ENCODE measurements at places on chromosomes 3 and 15.

DNA sequence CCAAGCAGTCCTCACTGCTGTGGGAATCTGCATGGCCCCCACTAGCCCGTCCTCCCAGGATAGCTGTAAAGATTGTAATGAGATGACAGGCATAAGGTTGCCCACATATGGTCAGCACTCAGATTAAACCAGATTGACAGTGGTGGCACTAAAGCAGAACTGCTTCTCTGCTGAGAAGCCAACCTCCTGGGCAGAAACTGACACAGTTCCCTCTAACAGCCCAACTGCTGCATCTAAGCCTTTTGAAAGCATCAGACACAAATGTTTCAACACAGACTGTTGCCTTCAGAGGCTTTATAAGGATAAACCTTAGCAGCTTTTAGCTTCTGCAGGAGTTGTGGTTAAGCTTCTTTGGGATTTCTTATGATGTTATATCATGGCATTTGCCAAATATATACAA, 13.0 kb downstream of the DCLK3 start:
- DNase-seq, result no peak

- no peak for DNase-seq
Measured at GRCh38 chr15:49918121-49918520, 200.9 kb downstream of the ATP8B4 start.

GRCh38 chr3:68936856-68937255, 4.5 kb upstream of the TAFA4 start:
- DNase-seq, result no peak

- DNase-seq, result no peak
Measured at GRCh38 chr15:60957111-60957510, 272.0 kb downstream of the RORA start.

DNA sequence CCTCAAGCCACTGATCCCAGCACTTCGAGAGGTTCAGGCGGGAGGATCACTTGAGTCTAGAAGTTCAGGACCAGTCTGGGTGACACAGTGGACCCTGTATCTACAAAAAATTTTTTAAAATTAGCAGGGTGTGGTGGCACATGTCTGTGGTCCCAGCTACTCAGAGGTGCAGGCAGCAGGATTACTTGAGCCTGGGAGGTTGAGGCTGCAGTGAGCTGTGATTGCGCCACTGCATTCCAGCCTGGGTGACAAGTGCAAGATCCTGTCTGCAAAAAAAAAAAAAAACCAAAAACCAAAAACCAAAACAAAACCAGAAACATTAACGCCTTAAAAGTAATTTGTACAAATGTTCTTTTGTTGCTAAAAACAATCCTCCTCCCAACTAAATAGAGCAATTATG, 27.9 kb upstream of the SLC12A8 start:
- DNase-seq, result no peak

- no peak for DNase-seq
Measured at GRCh38 chr15:99564221-99565048, 1.3 kb upstream of the MEF2A start.

GRCh38 chr3:147411238-147411814, 2.2 kb downstream of the ZIC1 start:
- no peak for DNase-seq

DNA sequence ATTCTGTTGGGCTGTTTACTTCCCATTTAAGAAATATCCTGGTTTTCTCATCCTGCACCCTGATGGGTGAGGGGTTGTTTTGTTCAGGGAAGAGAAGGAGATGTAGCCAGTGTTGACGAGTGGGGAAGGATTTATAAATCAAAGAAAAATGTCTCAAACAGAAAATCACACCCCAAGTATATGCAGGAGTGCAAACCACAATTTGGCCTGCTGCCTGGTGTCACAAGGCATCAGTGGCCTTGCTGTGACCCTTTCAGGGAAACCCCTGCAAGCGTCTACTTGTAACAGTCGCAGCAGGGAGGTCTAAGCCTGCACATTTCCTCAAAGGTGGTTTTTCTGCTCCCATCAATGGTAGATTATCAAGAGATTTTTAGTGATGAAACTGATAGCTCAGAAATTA, 132.6 kb upstream of the LRRN1 start:
- DNase-seq, result no peak

DNA sequence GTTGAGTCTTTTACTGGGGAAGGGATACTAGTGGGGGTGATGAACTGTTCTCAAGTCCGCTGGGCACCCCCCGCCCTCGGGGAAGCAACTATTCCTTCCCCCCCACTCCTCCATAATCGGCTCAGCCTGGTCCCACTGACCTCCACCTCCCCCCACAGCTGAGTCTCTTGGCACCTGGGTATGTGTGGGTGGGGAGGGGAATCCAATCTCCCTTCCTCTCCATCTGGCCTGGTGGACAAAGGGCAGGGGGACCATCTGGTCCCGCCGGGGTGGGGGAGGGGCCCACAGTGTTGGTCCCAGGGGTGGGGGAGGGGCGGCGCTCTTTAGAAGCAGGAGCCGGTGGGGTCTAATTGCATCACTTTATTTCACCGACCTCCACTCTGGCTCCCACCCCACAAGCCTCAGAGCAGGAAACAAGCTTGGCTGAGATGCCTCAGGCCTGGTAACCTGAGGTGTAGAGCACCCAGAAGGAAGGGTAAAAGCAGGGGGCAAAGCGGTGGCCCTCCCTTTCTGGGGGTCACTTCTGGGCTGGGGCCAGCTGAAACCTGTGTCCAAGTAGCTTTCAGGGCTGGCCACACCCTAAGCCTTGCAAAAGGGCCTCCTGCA, 1.0 kb upstream of the PCBP4 start:
- DNase-seq, result no peak

DNA sequence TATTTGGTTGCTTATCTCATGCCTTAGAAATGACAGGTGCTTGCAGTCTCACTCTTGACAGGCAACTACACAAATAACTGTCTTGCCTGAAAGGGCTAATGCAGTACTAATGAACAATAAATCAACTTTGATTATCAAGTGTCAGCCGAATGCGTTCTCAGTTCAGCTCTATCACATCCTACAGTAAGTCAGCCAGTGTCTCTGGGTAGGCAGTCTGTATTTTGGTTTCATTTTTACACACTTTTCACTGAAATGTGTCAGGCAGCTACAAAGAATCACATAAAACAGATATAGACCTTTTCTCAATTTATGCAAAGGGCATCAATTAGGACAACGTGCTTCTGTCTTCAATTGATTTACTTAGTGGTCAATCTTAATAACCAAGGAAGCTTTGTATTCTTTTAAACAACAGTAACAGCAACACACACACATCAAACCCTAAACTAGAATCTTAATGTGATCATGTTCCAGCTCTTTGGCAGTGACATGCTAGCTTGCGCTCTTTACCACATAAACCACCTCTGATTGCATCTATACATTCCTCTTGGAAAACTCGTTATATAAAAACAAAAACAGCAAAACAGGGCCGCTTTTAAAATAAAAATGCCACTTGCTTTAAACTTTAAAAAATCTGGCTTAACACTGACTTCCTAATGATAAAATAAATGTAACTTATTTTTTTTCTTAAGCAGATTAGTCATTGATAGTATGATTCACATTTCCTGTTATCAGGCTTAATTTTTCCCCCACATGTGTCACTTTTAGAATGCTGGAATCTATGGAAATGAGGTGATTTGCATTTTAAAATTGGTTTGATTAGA, 520.4 kb downstream of the FOXP1 start:
- no peak for DNase-seq

DNA sequence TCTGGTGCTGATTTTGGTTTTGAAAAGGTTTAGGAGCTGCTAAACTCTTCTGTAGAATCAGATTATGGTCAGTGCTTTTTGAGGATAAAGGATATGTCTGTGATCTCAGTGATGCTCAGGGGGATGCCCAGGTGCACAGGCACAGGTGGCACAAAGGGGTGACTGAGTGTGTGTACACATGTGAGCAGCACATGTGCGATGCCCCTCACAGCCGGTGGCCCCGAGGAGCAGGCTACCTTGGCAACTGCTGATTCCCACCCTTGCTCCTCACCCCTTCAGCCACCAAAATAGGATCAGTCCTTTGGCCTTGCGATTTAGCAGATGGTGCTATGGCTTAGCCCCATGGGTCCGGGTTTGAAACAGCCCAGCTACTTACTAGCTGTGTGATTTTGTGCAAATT, 51.1 kb downstream of the POMGNT2 start:
- no peak for DNase-seq

GRCh38 chr15:48435321-48435720, 104.1 kb downstream of the DUT start:
- DNase-seq, result no peak

DNA sequence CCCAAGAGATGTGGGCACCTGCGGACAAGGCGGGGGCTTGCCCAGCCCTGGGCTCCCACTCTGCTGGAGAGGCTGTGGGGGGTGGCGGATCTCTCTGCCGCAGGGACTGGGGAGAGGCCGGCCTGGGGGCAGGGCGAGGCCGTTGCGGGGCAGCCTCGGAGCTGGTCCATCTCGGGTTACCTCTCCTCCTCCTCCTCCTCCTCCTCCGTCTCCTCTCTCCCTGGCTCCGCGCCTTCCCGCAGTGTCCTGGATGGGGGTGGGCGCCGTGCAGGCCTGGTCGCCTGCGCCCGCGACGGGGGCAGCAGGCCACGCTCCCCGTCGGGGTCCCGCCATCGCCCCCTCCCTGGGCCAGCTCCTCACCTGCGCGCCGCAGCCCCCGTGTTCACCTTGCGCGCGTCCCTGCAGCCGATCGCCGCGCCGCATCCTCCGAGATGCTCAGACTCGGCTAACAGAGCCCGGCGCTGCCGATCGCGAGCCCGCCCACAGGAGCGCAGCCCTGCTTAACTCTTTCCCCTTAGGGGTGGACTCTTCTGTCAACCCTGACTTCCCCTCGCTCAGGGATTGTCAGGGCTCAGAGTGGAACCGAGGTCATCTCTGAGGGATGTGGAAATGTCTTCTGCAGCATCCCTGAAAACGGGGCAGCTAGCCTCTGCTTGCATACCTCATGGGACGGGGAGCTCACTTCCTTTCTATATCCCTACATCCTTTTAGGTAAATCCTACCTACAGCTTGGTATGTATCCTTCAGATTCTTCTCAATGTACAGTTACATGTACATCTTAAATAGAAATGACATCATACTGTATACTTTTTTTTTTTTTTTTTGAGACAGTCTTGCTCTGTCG, at the start of gene PRRT3:
TSS of gene PRRT3 (minus strand) at position 447 of the 844 bp plus-strand sequence. CDS start 2,293 bp downstream, outside the sequence.
- no peak for DNase-seq

DNA sequence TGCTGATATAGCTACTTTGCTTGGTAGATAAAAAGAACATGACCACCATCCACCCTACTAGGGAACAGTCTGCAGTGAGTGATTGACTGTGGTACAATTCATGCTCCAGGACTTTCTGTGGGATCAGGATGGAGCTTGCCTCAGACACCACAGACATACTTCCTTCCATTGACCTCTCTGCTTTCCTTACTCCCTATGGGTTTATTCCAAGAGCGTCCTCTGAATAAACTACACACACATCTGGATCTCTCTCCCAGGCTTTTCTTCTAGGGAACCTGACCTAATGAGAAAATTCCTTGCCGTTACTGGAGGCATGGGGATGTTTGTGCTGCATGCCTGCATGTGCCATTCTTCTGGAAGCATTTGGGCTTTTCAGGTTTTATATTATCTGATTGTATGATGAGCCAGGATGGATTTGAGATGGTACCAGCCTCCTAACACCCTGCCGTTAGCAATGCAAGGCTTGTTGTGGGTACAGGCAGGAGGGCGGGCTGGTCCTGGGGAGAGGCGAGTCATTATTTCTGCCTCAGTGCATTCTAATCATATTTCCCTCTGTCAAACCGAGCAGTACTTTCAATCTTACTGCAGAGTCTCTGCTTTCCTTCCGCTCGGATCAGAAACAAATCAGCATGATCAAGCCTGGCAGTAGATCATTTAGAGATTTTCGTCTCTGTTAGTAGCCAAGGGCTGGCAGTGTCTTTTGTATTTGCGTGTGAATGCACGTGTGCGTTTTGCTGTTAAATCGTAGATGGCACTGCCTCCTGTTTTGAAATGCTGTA, 279.2 kb downstream of the PDCD6IP start:
- DNase-seq, result no peak

DNA sequence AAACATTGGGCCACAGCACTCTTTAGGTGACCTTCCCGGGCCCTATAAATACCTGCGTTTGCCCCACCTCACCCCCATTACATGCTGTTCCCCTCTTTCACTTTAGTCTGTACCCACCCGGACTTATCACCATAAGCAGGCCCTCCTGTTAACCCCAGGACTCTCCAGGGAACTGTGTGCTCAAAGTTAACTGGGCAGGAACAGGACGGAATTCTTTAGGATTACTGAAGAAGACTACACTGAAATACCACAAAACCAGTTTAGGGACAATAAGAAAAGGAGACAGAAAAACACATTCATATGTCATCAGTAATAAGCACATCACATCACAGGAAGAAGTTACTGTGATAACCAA, 45.5 kb downstream of the FSIP1 start:
- no peak for DNase-seq

GRCh38 chr15:77002954-77003912, 8.3 kb downstream of the PSTPIP1 start:
- DNase-seq, result no peak

DNA sequence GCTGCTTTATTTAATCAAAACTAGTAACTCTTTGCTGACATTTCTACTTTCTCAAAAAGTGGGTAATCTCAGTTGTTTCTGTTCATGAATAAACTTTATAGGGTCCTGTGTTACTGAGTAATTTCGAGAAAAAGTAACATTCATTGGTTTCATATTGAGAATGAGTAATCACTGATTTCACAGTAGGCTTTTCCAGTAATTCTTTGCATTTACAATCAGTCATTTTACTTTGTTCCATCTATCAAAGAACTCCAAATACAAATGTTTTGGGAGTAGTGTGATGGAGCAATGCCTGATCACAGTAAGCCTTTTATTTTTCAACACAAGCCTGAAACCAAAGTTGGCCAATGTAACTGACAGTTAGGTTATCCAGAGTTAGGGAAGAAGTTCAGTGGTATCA, 353.6 kb downstream of the ULK4 start:
- no peak for DNase-seq

DNA sequence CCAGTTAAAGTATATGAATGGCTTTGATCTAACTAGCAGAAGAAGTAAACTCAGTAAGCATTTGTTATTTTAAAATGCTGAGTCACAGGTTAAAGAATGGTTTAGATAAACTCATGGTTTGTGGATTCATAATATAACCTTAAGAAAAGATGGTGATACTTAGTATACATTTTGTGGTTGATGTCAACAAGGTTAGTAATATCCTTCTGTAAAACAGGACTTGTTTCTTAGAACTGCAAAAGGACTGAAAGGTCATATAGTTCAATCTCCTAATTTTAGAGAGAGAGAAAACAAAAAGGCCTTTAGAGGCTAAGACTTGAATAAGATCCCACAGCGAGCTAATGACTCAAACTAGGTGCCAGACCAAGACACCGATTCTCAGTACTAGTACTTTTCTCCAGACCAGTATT, 50.0 kb downstream of the STRIT1 start:
- no peak for DNase-seq

DNA sequence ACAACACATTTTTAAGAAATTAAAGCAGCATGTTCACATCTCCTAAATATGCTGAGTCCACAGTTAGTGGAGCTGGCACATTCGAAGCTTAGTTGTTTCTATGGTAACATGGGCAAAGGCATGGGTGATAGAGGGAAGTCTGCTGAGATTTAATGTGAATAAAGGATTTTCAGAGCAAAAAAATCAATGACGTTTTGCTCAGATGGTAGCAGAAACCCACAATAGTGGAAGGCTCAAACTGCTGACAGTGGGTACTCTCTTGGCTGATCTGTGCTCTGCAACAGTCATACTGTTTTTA, 795.1 kb upstream of the ARPP21 start:
- no peak for DNase-seq
